ENCODE measurements at places on chromosomes 4 and X.

DNA sequence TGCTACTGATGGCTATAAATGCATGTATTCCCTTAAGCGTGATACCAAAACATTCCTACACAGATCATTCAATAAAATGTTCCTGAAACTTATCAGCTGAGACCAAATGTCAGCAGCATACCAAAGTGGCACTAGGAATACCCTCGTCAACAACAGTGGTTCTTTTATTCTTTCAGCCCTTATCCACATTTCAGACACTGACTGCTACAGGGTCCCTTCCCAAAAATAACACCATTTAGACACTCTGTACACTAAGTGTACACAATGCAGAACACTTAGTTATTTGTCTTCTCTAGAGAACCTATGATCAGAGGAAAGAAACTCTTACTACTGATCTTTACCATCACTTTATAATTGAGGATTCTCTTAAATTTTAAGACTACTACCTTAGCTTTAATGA is 94.1 kb downstream of the ATRX start:
- no peak for DNase-seq

- no peak for DNase-seq
Observed at GRCh38 chrX:50180073-50180940, 20.5 kb downstream of the AKAP4 start.

DNA sequence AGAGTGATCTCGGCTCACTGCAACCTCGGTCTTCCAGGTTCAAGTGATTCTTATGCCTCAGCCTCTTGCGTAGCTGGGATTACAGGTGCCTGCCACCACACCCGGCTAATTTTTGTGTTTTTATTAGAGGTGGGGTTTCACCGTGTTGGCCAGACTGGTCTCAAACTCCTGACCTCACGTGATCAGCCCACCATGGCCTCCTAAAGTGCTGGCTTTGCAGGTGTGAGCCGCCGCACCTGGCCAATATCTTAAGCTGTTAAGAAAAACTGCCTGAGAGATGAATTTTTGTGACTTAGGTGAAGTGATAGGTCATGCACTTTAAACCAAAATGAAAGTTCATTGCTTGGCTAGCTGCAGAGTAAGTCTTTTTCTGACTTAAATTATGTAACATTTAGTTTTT is 5.8 kb downstream of the KDM6A start:
- no peak for DNase-seq

DNA sequence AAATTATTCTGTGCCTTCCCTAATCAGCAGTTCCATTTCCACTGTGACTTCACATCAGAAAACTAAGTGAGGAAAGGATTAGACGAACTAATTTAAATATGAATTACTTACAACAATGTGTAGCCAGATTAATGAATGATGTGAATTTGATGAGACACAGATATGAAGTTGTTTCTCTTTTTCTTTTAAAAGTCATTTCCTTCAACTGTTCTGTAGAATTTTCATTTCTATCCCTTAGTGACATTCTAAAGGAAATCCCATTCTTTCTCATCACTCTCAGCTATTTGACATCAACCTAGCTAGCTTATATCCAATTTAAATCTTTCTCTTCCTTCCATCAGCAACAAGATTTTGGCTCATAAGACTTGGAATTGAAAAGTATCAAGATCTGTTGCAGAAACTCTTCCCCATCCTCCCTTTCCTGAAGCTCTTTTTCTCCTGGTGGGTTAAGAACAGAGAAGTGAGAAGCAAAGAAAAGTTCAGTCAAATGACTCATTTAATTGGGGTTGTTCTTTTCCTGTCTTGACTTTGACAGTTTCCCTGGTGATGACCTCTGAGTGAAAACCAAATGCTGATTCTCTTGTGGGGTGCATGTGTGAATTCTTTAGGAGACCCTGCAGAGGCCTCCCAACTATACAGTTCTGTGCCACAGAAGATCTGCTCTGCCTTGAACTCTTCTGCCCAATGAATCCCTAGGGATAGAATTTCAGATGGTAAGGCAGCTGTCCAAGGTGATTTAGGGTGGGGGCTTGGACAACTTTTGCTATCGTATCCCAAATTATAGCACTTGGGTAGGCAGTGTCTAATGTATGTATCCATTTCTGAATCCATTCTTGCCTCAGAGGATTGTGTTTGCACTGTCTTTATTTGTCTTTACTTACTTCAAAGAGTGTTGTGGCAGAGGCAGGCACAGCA is 232.5 kb upstream of the GPRIN3 start:
- DNase-seq: no peak

DNA sequence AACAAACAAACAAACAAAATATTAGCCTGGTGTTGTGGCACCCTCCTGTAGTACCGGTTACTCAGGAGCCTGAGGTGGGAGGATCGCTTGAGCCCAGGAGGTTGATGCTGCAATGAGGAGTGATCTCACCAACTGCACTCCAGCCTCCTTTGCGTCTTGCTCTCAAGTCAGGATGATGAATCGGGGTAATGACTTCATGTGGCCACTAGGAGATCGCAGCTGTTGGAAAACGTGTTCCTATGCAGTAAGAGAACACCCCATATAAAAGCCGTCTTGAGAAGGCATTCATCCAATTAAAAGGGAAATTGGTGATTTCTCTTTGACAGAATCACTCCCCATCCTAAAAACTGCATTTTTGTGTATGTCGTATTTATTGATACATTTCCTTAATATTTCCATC is 6.9 kb downstream of the CCNB3 start:
- no peak for DNase-seq

DNA sequence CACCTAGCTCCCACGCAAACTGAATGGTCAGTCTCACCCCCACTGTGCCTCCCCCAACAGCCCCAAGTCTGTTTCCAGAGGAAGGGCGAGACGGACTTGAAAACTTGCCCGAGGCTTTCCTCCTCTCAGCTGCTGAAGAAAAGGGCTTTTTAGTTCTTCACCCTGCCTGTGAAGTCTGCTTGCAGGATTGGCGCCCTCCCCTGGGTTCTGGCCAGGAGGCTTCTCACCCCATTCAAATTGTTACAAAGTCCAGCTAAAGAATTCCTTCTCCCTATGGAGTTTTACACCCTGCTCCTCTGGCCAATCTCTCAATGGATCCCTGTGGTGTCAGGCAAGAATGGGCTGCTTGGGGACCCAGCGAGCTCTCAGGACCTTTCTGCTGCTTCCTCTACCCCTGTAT is 241.0 kb downstream of the AFF2 start:
- DNase-seq: no peak

DNA sequence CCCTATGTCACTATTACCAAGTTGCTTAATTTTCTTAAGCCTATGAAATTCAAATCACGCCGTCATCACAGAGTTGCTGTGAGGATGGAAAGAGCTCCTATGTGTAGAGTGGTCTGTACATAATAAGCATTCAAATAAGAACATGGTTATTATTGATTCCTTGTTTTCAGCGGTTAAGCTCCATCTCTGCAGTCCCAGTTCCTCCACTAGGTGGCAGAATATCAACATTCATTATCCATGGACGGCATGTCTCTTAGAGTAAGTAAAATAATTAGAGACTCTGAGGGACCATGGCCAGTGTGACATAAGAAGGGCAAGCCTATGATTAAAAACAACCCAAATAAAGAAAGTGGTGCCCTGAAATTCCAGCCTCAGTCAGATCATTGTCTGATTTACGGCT is 132.5 kb upstream of the NHS start:
- DNase-seq: peak; percentile 25

DNA sequence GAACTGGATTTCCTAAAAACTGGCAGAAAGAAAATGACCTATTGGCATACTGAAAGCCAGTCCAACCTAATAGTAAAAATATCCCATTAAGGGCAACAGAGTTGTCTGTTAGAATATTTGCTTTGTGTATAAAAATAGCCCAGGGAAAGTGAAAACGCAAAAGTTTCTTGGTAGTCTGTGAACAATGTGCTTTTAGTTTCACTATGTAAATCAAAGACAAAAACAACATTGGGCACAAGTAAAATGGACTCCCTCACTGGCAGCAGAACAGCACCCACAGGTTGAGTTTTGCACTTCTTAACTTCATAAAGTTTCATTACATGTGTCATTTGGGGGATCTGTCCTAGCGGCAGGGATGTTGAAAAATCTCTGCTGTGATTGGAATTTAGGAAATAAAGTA is 4.3 kb upstream of the FGG start:
- no peak for DNase-seq

- no peak for DNase-seq
Observed at GRCh38 chr4:96649536-96649935, 809.6 kb downstream of the PDHA2 start.

DNA sequence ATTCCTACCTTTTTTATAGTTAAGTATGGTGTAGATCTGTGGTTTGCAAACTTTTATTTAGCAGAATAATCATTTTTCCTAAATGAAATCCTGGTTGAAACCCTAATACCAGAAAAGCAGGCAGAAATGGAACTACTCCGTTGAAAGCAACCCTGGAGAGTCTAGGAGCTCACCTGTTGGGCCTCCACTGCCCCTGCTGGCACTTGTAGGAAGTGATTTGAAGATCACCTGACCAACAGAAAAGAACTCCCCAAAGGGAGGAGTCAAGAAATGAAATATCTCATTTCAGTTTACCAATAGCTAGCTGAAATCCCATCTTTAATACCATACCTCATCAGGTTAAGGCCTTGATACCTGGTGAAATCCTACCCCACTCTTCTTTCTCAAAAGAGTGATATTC is 277.1 kb downstream of the KLHL13 start:
- DNase-seq: no peak

- DNase-seq: no peak
Observed at GRCh38 chr4:99816545-99817308, at the start of gene DAPP1. Gene DAPP1, plus strand, starts transcription at chr4:99816827. Its CDS starts 87 bp downstream, at chr4:99816914.

DNA sequence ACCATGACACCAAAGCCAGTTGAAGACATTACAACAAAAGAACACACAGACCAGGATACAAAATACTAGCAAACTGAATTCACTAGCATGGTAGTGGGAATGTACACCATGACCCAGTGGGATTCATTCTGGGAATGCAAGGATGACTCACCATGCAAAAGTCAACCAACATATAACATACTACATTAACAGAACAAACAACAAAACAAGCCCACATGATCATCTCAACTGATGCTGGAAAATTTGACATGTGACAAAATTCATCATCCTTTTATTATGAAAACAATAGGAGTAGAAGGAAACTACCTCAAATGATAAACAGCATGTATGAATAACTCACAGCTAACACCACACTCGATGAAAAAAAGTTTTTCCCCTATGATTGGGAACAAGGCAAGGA is 190.2 kb downstream of the DCLK2 start:
- DNase-seq: no peak

DNA sequence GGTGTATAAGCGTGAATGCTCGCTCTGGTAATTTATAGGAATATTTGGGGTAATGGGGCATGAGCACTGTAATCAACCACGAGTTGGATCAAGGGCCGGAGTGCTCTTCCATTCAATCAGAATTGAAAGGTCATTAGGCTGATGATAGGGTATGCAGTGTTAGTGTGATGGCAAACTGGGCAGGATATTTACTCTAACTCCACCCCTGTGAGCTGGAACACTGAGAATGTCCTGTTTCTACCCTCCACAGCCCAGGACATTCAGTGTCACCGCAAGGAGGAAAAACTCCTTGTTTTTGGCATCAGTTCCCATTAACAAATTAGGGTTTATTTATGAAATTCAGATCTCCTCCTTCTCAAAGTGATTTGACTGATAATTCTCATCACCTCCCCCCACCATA is 137.8 kb downstream of the HS6ST2 start:
- DNase-seq: no peak

- no peak for DNase-seq
Observed at GRCh38 chr4:53508446-53508845, 82.8 kb downstream of the LNX1 start.

DNA sequence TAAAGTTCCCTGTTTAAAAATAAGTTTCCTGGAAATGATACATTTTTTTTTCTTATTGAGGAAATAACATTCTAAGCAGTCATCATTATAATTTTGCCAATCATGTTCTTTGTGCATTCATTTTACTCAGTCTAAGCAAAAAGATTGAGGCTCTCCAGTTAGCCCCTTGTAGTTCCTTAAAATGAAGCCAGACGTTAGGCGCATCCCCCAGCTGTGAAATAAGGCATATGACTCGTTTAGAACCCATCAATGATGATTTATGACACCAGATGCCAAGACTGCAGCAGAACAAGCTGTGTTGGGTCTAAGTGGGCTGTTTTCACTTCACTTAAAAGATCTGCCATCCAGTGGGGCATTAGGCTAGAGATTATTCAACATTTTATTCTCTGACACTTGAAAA is 17.0 kb downstream of the PDGFC start:
- no peak for DNase-seq

Measured in hematopoietic multipotent progenitor cell treated with erythropoietin and hydrocortisone succinate and interleukin-3 and kit ligand, for 15 days (in vitro differentiated cells).